ENCODE measurements at places on chromosomes 3 and 15.

- DNase-seq = no peak
Observed at GRCh38 chr3:6679510-6679909, 181.4 kb upstream of the GRM7 start.

GRCh38 chr3:151347432-151347831 is 18.1 kb upstream of the P2RY13 start:
- DNase-seq = no peak

GRCh38 chr15:66006986-66007385 is 137.7 kb downstream of the RAB11A start:
- peak; percentile 90 for DNase-seq

- DNase-seq = no peak
Observed at GRCh38 chr3:101141135-101141534, 147.9 kb upstream of the ABI3BP start.

DNA sequence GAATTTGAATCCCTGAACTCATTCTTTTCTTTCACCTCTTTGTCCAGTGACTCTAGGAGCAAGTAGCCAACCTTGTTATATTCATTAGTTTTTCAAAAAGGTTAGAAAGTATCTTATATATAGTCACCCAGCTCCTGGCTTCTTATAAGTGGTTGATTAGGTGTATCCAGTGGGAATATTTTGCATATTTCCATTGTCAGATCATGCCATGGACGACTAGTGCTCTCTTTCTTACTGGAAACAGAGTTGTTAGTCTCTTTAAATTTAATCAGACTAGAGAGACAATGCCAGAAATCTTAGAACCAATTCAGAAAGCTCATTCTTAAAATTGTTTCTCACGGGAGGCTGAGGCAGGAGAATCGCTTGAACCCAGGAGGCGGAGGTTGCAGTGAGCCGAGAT is 73.4 kb downstream of the CHRD start:
- no peak for DNase-seq

GRCh38 chr3:129182390-129183185 is 1.1 kb downstream of the CNBP start:
- peak; percentile 22 for DNase-seq

DNA sequence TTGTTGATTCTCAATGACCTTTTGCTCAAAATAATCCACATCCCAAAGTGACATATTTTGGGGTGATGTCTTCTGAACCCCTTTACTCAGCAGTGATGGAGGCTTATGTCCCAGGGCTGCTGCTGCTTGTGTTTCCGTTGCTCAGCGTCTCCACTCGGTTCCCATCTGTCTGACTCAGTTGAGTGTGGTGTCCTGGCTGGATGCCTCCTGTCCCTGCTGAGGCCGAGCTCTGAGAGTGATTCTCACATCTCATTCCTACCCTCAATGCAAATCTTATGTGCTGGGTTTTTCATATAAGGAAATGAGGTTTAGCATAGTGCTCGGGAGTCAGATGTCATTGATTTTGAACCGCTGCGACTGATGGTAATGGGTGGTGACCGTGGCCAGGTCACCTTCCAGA is 247.4 kb downstream of the GABRG3 start:
- no peak for DNase-seq

- DNase-seq = no peak
Observed at GRCh38 chr3:25057379-25057778, 370.7 kb upstream of the RARB start.

- peak; percentile 73 for DNase-seq
Observed at GRCh38 chr15:85289677-85290365, 90.6 kb upstream of the AKAP13 start.

DNA sequence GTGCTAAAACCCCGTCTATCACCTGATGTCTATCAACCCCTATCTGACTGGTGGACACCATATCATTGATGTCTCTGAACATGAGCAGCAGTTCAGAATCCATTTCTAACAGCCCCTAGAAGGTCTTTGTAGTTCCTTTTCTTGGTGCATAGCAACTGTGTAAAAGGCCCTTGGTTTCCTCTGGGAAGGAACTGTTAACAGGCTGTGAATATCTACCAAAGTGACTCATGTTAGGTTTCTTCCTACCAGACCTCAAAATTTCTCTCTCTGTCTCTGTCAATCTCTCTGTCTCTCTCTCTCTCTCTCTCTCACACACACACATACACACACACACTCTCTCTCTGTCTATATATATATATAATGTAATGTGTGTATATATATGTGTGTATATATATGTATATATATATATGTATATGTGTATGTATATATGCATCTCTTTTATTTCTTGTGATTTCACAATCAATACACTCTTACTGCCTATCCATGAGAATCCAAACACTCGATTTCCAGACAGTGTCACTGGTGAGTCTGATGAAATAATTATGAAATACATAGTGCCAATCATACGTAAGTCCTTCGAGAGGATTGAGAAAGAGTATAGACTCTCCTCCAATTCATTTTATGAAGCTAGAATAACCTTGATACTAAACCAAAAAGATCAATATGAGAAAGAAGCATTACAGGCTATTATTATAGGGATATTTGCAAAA is 335.9 kb upstream of the SLCO3A1 start:
- DNase-seq = peak; percentile 75
